ENCODE measurements at places on chromosomes 12 and 14.

DNA sequence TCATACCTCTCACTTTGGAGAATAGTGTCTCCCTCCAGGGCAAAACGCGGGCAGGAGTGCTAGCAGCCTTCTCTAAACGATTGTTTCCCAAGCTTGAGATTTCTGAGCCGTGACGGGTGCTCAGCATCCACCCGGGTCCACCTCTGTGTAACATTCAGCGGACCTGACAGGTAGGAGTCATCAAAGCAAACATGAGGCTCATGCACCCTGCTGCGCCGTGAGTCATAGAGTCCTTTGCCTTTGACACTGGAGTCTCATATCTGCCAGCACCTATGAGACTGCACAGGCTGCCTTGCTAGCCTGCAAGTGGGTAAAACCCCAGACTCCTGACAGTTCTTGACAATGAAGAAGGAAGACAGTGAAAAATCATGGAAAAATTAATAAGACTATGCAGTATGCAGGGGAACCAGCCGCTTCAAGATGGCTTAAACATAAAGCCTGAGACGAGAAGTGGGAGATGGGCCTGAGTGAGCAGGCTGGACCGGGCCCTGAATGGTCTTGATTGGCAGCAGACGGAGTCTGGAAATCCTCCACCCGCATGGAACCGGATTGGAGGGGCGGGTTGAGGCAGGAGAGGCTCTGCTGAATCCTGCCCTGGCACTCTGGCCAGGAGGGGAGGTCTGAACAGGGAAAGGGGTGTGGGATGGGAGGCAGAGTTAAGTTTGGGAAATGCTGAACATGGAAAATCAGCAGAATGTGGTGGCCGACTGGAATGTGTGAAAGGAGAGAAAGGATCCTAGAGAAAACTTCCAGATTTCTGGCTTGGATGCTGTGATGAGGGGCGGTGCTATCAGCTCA is 54.2 kb downstream of the LGMN start:
- no peak for DNase-seq

DNA sequence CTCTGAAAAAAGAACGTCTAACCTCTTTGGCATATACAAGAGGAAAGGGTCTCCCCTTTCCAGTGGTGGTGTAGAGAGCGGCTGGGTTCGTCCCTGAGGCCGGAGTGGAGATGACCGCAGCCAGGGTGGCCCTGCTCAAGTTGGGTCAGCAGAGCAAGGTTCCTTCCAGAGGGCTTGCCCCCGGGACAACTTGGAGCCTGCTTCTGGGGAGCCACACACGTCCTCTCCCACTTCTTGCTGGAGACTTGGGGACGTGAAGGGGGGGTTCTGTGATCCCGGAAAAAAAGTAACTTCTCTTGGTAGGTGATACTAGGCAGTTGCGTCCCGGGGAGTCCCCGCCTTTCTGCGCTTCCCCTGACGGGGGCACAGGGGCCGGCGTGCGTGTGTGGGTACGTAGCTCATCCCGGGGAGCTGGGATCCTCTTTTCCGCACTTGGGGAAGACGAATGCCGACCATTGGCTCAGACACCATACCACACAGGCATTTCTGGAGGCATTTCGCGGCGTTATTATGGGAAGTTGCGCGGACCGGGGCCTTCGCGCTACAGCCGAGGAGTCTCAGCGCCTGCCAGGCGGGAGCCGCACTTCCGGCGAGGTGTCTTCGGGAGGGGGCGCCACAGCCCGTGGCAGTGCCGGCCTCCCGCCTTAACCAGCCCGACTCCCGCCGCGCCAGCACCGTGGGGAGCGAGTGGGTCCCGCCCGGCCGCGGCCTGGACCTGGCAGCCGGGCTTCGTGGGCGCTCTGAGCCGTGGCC is 14.8 kb upstream of the PAX9 start:
- no peak for DNase-seq

- no peak for DNase-seq
Measured at GRCh38 chr14:93121030-93121834, 5.5 kb upstream of the ITPK1 start.

DNA sequence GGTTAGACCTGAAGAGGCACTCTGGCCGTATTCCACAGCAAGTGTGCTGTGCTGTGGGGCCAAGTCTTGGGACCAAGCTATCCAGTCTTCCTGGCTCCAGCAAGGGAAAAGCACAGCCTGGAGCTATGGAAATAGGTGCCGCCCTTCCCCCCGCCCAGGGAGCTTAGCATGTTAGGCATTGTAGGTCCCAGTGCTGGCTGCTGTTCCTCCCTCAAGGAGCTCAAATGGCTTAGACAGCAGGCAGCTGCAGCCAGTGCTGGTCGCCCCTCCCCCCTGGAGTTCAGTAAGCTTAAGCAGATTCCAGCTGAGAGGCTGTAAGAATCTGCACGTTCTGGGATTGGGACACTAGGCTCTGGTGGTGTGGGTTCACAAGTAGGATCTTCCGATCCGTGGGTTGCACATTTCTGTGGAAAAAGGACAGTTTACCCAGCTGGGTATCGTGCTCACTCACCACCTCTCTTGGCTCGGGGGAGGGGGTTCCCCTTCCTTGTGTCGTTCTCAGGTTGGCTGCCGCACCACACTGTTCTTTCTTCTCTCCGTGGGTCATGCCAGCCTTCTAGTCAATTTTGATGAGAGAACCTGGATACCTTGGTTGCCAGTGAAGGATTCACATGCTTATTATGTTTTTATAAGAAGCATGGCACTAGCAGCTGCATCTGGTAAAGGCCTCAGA is 127.3 kb downstream of the CNTN1 start:
- no peak for DNase-seq

DNA sequence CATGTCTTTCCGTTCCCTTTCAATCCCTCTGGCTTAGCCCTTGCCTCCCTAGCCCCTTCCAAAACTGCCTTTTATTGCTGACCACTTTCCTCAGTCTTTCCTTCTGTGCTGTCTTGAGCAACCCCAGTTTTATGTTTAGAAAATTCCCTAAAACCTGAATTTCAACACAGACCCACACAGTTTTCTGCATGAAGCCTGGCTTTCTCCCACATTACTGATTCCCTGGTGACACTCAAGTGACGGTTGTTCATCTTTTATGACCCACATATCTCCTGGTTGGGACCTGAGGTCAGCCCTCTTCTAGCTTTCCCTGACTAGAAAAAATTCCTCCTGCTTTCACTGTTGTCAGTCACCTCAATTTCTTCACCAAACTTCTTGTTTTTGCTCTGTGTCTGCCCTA is 21.0 kb downstream of the FGD4 start:
- DNase-seq: no peak

DNA sequence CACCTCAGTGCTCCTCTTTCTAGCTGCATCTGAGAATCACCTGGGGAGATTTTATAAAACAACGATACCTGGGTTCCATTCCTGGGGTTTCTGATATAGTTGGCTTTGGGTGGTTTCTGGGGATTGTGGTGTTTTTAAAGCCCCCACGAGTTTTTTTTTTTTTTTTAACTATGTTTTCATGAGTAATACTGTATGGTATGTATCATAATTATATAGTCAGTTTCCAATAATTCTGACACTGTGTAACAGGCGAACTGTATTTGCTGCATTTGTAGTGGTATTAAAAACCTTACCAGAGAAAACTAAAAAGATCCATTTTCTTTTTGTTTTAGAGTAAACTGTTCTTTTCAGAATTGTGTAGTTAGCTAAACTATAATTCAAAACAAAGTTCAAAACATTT is 84.9 kb downstream of the SRGAP1 start:
- no peak for DNase-seq

DNA sequence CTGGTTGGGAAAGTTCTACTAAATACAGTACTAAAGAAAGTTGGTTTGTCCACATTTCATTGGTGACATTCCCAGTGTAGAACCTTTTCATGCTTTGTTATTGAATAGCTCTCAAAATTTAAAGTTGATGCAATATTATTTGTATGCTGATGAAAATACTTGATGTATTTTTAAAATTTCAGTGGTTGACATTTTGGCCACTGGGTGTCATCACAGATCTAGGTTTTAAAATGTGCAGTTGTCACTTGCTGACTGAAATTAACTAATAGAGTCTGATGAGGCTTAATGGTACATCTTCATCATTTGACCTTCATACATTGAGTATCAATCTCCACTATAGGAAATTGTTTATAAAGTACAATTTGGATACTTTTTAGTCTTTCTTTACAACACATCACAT is 37.1 kb downstream of the CMAS start:
- no peak for DNase-seq

DNA sequence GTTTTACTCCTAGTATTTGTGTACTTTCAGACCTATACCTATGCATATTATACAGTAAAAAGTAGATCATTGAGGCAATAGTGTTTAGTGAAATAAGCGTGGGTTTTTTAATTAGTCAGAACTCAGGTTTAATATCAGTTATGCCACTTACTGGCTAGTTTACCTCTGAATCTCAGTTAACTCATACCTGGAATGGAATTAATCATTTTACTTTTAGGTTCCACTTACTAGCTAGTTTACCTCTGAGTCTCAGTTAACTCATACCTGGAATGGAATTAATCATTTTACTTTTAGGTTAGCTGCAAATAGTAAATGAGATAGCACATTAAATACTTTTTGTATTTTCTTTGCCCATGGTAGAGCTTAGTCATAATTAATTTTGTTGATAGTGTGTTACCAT is 475.7 kb downstream of the CCER1 start:
- DNase-seq: no peak

GRCh38 chr14:102779084-102779462 is 1.8 kb downstream of the TRAF3 start:
- no peak for DNase-seq

DNA sequence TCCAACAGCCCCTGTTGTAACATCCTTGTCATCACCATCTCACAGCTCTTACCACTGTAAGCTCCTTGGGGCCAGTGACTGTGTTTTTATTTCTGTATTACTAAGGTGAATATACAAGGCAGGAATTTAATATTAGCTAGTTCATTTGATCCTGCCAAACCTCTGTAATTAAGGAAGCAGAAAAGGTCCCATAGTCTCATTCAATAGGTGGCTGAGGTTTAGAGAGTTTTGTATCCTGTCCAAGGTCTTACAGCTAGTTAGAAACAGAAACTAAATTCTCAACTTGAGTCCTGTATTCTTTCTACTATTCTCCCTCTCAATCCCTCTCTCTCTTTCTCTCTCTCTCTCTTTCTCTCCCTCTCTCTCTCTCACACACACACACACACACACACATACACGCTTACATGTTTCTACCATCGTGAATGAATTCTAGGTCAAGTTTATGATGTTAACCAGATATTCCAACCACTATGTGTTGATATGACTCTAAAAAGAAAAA is 543 bp upstream of the GLIPR1 start:
- DNase-seq: no peak

DNA sequence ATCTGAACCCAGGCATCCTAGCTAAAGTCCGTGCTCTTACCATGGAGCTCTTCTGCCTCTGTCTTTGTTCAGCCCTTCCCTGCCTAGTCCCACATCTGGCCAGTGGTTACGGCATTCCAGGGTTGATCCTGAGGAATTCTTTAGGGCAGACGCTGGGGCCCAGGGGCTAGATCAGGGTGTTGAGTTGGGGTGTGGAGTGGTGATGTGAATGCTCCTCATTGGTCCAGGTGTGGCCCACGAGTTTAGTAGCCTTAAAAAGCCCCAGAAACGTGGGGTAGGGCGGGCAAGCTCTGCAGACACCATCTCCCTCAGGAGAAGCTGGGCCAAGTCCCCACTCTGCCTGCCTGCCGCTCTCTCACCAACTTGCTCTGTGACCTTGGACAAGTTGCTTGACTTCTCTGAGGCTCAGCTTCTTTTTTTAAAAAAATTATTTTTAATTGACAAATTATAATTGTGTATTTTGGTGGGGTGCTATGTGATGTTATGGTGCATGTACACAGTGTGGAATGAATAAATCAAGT is 9.0 kb upstream of the SERPINA6 start:
- DNase-seq: no peak

DNA sequence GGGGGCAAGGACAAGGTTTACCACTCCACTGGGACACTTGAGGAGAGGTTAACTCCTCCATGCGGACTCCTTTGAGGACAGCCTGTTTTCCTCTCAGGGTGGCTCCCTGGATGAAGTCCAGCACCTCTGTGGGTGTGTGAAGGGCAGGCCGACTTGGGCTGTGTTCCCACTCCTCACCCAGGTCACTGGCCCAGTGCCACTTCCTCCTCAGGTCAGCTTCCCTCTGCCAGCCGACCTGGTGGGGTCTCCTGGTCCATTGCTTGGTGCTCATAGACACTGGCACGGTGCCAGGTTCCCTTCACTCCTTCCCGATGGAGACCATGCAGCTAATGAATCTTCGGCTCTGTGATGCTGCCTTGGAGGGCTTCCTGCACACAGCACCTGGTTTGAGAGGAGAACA is 146.4 kb upstream of the RTL1 start:
- no peak for DNase-seq

DNA sequence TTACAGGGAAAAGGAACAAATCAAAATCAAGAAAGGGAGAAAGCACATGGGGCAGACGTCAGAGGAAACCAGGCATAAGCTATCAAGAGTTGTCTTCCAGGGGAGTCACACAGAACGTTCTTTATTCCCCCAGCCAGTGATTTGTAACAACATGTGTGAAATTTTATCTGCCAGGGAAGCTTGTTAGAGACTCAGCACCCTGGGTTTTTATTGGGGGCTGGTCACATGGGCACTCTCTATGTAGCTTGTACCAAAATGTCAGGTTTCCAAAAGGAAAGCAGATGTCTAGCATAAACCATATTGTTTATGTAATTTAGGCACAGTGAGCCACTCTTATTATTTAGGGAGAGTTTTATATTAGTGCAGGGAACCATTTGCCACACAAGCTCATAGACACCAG is 440.4 kb upstream of the DCN start:
- DNase-seq: no peak
